HT1080 (cell line): ENCODE measurements at places on chromosomes 1 and 21.

DNA sequence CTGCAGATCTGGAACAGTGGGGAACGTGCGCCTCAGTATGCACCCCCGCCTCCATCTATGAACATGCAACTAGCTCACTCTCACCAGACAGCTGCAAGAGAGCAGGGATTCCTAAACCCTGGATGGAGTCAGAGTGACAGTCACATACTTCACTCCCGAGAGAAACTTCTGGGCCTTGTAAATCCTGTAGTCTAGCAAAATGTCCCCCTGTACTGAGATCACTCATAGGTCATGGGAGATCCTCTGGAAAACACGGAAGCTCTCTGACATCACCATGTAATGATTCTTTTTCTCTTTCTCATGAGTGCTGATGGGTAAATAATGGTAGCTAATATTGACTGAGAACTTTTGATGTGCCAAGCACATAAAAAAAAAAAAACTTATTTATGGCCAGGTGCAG, 23.4 kb upstream of the TARDBP start:
- DNase-seq = no peak

GRCh38 chr1:228994676-228995594, 259.7 kb downstream of the RHOU start:
- DNase-seq = no peak

- no peak for DNase-seq
These were observed 82.4 kb upstream of the SMYD2 start for GRCh38 chr1:214198571-214198970.

DNA sequence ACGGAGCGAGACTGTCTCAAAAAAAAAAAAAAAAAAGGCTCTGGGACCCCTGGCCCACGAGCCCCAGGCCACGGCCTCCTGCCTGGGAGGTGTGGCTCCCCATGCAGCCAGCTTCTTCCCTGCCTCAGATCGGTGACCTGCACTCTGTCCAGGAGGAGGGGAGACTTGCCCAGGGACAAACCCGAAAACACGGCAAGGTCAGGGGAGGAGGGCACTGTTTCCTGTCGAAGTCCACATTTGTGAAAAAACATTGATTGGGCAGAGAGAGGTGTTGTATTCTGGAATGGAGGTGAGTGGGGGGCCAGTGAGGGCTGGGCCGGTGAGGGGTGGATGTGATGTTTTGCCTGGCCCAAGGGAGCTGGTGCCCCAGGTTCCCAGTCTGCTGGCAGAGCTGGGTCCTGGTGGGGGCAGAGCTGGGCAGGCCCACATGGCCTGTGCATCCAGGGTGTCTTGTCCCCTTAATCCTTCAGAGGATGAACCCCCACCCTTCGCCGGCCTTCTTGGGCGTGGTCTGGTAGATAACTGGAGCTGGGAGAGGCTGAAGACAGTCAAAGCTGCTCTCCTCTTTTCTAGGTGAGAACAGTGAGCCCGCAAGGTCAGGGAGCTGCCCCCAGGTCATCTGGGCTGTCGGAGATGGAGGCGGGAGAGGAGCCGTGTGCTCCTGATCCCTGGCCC, 12.4 kb upstream of the FAAP20 start:
- no peak for DNase-seq

- no peak for DNase-seq
These were observed 18.1 kb downstream of the SIPA1L2 start for GRCh38 chr1:232611834-232612233.

DNA sequence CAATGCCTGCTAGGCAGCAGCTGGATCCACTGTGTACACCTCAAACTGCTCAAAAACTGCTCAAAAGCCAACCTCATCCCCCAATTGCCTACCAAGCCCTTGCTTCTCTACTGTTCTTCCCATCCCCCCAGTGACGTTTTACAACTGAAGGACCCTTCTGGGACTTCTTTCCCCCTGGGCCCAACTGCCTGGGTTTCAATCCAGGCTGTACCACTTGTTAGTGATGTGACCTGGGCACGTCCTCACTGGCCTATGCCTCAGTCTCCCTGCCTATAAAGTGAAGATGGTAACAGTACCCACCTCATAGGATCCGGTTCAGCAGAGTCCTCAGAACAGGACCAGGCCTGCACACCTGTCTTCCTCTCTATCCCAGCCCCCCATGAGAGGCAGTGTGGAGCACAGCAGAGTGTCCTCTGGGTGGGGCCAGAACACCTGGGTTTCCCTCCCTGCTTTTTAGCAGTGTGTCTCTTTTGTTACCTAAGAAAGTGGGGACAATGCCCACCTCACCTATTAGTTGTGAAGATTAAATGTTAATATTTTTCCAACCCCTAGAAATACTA, 1.9 kb upstream of the TEKT2 start:
- no peak for DNase-seq

GRCh38 chr1:89706700-89707012, 73.7 kb downstream of the LRRC8C start:
- no peak for DNase-seq

DNA sequence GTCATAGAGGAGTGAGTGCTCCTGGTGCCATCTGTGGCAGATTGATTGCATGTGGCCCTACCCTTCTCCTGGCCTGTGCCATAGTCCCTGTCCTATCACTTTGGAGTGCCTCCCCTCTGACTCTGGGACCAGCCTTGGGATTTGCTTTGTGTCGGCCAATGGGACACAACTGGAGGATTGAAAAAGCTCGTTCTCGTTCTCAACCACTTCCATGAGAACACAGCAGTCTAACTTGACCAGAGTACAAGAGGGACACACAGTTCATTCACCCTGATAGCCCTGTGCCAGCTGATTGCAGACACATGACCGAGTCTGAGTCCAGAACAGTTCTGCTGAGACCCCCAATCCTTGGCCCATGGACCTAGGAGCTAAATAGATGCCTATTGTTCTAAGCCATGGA, 47.8 kb downstream of the C1orf198 start:
- no peak for DNase-seq

DNA sequence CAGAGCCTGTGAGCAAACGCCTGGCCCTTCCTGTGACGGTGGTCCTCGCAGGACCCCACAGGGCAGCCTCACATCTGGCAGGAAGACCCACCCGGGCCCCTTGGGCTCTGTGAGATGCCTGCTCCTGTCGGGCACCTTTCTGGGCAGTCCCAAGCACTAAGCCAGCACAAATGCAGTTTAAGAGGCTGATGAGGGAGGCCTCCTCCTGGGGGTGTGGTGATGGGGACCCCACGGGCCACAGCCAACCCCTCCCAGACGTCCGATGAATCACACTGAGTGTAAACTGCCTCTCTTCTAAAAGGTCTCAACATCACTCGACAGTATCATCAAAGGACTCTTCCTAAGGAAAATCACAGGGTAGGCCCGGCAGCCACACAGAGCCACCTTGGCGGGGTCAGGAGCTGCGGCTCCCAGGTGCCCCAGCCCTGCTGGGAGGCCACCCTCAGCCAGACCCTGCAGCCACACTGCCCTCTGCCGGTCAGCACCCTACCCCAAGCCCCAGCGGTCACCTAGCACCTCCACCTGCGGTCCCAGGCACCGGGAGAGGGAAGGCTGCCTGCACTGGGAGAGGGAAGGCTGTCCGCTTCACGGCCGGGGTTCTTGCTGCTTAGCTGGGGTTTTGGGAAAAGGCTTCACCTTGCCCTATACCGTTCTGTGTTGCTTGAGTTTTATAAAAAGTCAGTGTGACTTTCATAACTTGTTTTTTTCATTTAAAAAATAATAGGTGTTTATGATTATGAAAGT, 3.9 kb upstream of the PRKCZ start:
- peak; percentile 23 for DNase-seq

- no peak for DNase-seq
These were observed 31.9 kb upstream of the FHAD1 start for GRCh38 chr1:15215116-15215515.

DNA sequence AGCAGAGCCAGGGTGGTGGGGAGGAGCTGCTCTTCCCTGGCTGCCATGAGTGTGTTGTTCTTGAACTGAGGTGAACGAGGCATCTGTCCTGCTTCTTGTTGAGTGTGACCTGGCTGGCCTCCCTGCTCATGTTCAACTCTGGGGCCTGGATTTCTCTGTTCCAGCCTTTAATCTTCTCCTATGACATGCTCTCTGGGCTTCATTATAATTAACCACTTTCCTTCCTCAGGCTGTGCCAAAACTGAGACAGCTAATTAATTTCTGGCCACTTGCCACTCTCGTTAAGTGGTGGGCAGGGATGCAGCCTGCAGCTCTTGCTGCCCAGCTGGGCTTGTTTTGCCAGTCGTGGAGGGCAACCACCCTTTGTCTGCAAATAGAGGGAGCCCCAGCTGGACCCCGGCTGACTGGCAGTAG, 23.3 kb downstream of the OPRD1 start:
- no peak for DNase-seq

- DNase-seq = no peak
These were observed 14.4 kb downstream of the KIRREL1 start for GRCh38 chr1:158007667-158008386.

- no peak for DNase-seq
These were observed 34.0 kb upstream of the SSX2IP start for GRCh38 chr1:84724128-84724860.

DNA sequence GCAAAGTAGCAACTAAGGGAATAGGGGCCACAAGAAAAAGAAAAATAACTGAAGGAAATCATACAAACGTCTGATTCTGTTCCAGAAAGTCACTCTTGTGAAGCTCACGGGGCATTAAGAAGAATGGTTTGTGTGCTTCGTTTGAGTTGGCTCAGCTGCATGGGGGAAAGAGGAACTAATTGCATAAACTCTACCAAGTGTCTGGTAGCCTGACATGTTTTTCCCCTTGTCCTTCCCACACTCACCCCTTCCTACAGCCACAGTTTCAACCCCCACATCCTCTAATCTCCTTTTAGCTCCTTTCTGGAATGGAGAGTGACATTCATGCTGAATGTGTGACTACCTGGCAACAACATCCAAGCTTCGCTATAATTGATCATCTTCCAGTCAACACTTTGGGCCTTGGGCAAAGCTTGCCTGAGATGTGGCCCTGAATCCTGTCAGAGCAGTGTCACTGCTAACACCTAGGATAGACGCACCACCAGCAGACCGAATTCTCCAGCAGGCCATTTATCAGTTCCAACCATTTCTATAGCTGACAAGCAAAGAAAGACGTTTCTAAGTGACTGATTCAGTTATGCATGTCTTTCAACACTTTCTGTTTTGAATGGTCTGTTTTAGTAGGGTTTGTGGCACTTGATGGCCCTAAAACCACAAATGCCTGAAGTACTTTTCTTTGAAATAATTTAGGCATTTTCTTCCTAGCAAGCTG, 439.6 kb downstream of the TTLL7 start:
- DNase-seq = no peak

DNA sequence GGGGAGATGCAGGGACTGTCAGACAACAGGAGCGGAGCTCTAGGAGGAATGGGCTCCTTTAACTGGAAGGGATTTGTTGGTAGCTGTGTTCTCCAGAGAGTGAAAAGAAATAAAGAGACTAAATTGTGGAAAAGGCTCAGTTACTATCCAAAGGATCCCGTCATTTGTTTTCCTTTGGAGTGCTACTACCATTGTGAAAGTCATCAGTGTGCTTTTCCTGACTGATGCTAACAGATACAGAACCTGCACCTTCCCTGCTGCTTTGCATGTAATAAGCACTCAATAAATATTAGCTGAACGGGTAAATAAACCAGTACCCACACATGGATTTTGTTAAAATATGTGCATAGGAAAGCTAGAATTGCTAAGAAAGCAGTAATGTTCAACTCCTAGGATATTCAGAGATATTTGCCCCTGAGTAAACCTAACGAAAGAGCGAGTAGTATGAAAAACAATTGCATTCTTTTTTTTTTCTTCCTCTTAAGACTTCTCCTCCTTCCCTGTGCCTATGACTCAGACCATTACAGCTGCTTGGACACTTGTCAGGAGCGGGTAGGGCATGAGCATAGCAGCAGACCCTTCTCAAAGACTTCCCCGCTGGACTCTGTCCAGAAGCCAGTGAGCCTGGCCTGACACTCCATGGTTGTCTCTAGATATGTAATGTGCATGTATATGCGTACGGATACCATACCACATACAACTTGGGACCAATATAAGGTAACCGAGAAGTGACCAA, 41.7 kb downstream of the PTGFRN start:
- DNase-seq = peak; percentile 67

DNA sequence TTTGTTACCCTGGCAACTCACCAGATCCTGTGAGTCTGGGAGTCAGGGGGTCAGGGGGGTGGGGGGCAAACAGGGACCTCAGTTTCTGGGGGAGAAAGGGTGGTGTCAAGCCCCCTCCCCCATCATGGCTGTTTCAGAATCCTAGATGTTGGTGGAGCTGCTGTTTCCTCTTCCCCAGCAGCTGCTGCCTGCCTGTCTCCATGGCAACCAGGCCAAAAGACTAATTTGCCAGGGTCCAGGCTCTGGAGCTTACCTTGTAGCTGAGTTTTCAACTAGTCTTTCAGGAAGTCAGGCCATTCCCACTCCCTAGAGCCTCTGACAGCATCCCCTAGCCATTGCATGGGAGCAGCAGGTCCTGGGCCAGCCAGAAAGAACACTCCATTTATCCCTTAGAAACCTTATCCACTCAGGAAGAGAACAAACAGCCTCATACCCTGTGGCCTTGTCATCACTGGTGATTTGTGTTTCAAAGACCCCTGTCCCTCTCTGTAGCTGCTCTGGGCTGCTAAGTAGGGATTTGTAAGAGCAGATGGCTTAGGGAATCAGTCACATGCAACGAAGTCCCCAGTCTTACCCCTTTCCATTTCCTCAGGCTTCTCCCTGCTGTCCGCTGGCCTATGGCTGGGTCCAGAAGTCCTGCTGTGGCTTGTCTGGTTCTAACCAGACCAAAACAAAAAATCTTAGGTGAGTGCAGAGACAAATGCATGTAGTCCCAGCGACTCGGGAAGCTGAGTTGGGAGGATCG, 21.5 kb upstream of the STMN1 start:
- no peak for DNase-seq

DNA sequence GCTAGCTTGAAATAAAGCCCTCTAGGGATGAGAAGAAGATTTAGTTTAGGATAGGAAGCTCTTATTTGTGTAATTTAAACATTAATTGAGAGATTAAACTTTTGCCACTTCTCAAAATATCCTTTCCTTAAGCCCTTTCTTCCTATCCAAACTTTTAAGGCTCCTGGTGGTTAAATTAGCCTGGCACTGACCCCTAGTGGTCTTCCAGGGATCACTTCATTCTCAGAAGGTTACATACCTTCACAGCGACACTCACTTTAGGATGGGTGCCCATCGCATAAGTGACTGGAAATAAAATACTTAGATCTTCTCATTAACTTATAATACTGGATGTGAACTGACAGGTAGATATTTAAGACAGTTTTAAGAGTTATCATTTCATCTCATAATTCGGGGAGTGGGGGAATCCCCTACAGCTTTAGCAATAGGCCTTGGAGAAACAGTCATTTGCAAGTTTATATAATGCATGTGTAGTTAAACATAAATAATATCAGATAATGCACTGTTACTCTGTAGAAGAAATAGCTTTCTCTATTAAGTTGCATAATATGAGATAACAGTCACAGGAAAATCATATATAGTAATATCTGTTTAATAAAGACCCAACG, 7.4 kb downstream of the LHX9 start:
- peak; percentile 48 for DNase-seq
